Left forelimb (tissue), 1 donor: ENCODE measurements at places on chromosomes 3 and 15.

DNA sequence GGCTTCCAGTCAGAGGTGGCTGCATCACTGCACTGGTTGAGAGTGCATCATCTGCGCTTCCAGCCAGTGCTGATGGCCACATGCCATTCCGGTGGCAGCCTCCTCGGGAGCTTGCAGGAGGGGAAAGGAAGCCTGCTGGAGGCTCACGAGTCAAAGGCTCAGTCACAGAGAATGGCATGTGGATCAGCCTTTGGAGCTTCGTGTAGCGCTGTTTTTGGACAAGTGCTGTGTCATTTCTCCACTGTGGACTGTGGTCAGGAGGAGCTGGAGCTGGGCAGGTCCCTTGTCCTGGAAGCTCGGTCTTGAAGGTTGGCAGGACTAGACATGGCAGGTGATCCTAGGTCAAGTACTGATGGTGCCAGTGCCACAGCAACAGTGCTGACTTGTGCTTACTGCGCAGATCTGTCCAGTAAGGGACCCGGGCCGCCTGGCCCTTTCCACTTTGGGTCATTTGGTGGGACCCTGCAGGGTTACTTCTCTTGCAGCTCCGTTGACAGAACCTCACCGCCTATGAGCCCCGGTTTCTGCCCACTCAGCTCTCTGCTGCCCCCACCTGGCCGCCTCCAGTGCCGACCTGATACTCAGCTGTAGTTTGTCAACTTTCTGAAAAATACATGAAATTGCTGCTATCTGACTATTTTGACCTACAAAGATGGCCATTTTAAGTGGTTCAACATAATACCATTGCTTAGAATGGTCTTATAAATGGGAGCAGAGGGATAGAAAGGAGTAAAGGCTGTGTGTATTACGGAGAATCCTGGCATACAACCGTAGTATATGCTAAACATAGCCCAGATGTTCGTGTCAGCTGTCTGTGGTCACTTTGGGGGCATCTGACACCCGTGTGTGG, 27.6 kb upstream of the TRPM1 start:
- DNase-seq = peak; percentile 78

DNA sequence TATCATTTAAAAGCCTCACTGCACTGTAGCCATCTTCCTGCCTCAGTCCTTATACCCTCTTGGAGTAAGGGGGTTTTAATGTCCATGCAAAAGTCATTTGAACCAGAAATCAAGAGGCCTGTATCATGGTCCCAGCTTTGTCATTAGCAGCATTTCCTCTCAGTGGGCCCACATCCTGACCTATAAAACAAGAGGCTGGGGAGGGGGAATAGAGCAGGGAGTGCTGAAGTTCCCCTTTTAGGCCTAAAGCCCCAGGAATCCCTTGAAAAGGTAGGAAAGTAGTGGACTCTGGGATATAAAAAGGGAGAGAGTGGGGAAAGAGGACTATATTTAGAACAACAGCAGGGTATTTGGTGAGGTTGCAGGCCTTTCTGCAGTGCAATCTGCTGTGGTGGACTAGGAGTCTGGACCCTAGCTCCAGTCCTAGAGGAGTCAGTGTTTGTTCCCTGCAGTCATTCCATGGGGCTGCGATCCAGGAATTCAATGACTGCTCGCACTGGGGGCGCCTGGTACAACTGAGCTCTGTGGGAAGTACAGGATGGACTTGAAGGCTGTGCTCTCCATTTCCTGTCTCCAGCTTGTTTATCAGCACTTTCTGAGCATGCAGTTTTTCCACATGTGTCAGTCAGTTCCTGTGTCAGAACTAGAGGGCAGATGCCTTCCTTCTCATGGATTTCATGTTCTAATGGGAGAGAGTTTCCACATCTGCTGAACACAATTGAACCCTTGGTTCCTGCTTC, 46.8 kb downstream of the PDHB start:
- DNase-seq = no peak

DNA sequence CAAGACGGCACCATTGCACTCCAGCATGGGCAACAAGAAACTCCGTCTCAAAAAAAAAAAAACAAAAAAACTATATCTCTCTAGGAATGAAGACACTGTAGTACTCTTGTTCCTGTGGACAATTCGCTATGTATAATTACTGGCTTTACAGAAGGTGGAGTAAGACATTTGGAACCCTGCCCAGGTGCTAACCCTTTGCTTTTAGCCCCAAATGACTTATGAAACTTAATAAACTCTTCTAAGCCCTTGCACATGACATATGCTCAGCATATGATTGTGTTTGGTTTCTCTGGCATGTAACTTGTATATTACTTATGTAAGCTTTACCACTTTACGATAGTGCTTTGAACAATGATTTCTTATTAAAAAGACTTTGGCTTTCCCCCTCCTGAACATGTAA, 27.3 kb upstream of the PRTG start:
- DNase-seq = no peak

- no peak for DNase-seq
Measured at GRCh38 chr15:96038131-96038530, 292.4 kb upstream of the NR2F2 start.

- peak; percentile 40 for DNase-seq
Measured at GRCh38 chr3:43369404-43370292, 83.3 kb downstream of the SNRK start.

- DNase-seq = no peak
Measured at GRCh38 chr15:26724381-26725150, 48.3 kb downstream of the GABRB3 start.

DNA sequence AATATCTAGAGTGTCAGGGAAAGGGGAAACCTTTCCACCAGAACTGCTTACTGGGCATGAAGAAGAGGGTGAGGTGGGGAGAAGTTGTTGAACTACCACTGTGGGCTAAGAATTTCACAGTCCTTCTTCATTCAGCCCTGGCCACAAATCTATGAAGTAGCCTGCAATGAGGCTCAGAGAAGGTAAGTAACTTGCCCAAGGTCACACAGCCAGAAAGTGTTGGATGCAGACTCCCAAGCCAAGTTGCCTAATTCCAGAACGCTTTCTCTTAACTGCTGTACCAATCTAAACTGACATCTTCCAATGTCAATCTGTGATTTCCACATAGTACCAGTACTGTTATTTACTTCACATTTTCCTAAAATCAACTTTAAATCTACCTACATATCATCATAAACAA, 2.1 kb downstream of the CYP1A1 start:
- DNase-seq = no peak

- DNase-seq = no peak
Measured at GRCh38 chr3:354432-354831, 157.9 kb downstream of the CHL1 start.

GRCh38 chr3:10781981-10782380, 34.0 kb upstream of the SLC6A11 start:
- no peak for DNase-seq

DNA sequence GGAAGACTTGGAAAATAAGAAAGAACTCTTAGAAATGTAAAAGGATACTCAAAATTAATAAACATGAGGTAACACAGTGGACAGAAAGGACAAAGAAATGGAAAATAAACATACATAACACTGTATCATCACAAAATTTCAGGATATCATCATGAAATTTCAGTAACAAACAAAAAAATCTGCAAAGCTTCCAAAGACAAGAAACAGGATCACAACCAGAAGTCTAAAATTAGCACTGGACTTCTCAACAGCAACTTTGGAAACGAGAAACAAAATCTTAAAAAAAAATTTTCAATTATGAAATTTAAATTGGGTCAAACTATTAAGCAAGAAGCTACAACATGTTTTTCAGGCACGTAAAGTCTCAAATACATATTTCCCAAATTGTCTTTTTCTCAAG, 238.8 kb downstream of the STAG1 start:
- DNase-seq = no peak

DNA sequence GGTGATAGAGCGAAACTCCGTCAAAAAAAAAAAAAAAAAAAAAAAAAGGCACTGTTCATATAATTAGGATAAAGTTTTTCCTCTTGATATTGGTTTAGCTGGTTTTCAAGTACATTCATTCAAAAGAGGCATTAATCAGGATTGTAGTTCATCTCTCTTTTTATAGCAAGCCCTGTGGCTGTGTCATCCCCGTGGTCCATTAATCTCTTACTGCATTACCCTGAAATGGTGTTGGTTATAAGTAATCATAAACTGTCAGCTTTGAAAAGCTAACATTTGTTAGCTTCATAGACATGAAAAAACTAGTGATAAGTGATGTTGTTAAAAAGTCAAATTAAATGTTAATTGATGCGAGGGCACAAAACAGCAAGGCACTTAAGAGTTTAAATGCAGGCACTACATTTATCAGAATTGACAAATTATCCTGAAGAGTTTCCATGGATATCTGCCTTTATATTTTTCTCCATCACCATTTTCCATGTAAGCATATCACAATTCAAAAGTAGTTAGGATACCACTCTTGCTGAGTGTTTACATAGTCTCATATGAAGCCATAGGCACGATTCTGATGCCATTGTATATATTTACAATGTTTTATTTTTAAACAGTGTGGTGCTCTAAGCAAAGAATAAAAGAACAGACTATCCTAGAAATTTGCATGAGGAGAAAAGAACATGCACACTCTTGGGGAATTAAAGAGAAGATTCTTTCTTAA, 193.1 kb downstream of the OTOL1 start:
- no peak for DNase-seq

DNA sequence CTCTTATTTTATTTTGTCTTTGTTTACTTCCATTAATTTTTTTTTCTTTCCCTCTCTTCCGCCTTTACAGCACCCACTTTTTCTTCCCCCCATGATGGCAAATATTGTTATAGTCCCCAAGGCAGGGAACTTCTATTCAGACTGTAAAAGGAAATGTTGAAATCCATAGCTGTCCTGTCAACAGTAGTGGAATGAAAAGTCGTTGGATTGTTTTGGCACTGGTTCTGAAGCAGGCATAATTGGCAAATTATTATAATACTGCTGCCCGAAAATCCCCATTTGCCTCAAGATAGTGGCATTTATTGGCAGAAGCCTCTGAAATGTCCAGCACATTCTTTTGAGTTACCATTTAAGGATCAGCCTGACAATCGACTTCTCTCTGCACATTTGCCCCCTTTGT, 150.6 kb downstream of the TPRG1 start:
- no peak for DNase-seq

- DNase-seq = no peak
Measured at GRCh38 chr15:90855139-90855538, 13.2 kb upstream of the FURIN start.

GRCh38 chr3:13185737-13186434, 112.7 kb upstream of the IQSEC1 start:
- no peak for DNase-seq

- DNase-seq = no peak
Measured at GRCh38 chr3:45751537-45752242, 44.6 kb downstream of the SLC6A20 start.

DNA sequence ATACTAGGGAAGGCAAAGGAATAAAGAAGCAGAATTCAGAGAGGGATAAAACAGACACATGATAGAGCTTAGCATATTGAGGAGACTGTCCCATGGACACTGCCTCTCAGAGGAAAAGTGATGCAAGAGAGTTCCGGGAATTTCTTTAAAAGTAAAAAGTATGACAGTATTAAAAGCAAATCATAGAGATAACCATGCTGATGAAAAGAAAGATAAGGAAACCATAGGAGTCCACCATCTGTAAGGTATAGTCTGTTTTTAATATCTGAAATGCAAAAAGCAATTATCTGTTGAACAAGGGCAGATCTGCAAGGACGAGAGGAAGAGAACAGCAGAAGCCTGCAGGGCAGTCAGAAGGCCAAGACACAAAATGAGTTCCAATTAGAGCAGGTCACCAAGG, 495.9 kb upstream of the GOLIM4 start:
- no peak for DNase-seq

DNA sequence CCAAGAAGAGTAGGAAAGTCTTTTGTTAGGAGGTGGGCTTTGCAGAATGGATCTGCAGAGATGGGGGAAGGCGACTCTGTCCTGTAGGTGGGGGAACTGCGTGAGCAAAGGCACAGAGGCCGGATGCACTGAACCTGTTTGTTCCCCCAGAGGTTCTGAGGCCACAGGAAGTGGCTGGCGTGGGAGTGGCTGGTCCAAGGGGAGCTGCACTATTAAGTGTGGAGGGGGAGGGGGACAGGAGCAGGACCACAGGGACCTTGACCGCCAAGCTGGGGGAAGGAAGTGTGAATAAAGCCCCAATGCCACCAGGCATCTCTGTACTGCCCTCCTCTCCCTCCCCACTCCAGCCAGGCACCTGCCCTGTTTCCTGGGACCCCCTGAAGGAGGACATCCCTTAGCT, 51.8 kb downstream of the CYP11A1 start:
- DNase-seq = no peak

DNA sequence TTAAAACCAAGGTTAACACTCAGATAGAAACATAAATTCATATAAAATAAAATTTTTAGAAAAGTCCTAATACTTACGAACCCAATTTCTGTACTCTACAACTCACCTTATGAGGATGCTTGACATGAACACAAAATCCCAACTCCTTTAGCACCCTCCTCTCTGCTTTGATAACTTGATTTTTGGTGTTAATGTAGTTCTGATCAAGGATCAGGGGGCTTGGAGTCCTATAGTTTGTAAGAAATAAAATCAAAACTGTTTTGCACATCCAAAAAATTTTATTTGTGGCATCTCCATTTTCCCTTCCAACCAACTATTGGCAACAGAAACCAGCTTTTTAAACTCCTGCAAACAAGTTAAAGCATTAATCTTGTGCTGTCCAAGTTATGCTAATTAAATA, 7.0 kb downstream of the CCNL1 start:
- DNase-seq = no peak

GRCh38 chr15:36126194-36126593, 453.2 kb upstream of the CDIN1 start:
- no peak for DNase-seq

DNA sequence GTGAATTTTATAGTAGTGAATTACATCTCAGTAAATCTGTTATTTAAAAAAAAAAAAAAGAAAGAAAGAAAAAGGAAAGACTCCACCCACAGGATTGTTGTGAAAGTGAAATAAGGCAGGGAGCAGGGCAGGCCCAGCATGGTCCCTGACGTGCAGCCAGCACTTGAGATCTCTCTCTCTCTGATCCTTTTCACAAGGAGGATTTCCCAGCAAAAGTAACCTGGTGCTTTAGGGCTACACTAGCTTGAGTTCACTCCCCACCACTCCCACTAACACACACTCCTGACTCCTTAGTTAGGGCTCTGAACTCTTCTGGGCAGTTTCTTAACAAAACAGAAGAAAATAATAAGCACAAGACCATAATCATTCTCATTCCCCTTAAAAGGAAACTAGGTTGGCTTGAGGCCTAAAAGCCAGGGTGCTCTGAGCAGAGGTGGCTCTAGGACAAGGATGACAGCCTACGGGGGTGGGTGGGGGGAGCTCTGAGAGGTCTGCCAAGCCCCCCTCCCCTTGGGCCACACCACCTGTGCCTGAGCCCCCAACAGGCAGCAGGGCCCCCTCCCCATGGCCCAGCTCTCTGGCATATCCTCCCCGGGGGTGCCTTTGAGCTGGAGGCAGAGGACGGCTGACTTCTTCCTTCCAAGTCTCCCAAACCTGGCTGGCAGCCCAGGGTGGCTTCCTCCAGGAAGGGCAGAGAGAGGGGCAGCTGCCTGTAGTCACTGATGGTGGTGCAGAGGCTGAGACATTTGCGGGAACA, 856 bp downstream of the TMEM40 start:
- DNase-seq = no peak

DNA sequence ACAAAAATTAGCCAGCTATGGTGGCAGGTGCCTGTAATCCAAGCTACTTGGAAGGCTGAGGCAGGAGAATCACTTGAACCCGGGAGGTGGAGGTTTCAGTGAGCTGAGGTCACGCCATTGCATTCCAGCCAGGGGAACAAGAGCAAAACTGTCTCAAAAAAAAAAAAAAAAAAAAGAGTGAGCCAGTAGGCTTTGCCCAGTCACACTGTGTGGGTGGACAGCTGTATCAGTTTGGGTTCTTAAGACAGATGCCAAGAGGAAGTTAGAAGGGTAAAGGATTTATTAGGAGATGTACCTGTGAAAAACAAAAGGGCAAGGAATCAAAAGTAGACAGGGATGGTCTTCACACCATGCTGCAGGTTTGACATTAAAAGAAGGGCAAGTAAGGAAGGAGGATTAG, 86.1 kb upstream of the CGNL1 start:
- DNase-seq = no peak
